Fibroblast of skin of left biceps (primary cell): ENCODE measurements at places on chromosomes 4 and X.

GRCh38 chrX:119455264-119455663 lies 13.0 kb upstream of the SLC25A5 start:
- DNase-seq, result no peak

DNA sequence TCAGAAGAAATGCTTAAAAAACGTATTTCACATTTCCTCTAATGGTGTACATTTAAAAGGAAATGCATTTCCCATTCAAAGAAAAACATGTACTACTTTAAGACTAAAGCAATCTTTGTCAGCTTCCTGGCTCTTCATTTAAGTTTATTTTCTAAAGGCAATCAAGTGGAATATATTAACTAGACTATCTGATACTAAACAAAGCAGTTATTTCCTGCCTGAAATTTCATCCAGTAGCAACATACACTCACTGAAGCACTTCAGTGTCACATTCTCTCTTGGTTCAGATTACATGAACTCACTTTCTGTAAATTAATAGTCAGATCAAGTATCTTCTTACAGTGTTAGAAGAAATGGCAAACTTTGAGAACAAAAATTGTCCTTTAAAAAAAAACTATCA lies 42.5 kb downstream of the LRBA start:
- no peak for DNase-seq

- DNase-seq, result no peak
These were observed 143.3 kb upstream of the GUCY1A1 start for GRCh38 chr4:155523358-155523757.

DNA sequence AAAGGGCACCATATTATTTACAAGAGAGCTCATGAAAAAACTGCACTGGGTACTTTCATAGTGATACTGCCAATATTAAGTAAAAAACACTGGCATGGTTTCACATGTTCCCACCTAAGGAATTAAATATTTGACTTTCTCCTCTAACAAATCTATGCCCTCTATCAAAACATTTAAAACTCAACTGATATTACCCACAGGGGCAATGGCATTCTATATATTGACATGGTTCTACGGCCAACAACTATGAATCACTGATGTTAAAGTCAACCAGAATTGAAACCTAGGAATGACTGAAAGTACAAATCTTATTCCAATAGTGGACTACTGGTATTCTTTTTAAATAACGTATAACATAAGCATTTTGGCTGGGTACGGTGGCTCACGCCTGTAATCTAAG lies 28.2 kb downstream of the PHKA2 start:
- DNase-seq, result no peak

GRCh38 chr4:140004549-140004895 lies 149.5 kb downstream of the MAML3 start:
- DNase-seq, result peak; percentile 10

DNA sequence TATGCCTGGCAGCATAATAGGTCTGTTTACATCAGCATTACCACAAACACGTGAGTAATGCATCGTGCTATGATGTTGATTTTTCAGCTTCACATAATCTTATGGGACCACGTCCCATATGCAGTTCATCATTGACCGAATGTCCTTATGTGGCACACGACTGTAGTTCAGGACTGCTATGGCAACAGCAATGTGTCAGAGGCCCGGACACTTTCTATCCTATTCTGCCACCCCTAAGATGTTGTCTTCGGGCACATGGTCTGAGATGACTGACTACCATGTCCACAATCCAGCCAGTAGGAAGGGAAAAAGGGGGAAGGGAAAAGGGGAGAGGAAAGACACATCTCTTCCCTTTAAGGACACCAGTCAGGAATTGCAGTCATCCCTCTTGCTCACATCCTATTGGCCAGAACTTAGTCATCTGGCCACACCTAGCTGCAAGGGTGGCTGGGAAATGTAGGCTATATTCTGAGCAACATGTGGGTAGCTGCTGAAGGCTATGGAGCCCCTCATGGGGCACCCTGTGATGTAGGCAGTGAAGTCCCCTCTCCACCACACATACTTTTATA lies 196.0 kb upstream of the RBPJ start:
- DNase-seq, result no peak

DNA sequence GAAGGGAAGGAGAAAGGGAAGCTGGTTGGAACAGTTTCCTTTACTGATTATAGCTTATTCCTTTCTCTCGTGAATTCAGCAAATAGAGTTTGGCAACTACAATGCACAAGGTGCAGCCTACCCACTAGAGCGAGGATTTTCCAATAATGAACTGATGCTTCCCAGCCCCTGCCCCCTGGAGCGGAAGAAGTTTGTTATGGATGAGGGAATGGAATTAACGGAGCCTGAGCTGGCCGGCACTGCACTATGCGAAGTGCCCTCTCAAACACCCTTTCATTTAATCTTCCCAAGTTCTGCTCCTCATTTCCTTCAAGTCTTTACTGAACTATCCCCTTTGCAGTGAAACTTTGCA lies 42.5 kb upstream of the CBR4 start:
- no peak for DNase-seq

DNA sequence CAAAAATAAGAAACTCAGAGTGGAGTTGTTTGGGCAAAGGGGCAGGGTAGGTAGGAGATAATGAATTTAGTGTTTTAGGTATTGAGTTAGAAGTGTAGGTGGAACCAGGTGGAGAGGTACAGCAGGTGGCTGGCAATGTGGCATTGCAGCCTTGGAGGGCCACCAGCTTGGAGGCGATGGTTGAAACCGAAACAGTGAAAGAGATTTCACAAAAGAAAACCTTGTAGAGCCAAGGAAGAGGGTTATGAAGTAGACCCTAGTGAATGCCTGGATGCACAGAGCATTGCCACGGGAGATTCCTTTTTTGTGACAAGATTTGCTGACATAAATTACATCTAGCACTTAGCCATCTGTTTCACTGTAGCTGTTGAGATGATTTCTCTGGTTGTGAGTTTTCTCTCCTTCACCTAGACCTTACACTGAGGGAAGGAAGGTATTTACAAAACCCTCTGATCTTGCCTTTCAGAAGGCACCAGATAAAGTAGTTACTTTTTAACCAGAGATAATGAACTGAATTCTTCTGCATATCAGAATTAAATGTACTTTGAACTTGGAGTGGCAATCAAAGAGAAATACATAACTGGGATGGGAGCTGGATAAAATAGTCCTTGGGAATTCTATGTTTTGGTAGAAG lies 104.1 kb upstream of the CASK start:
- DNase-seq, result no peak

DNA sequence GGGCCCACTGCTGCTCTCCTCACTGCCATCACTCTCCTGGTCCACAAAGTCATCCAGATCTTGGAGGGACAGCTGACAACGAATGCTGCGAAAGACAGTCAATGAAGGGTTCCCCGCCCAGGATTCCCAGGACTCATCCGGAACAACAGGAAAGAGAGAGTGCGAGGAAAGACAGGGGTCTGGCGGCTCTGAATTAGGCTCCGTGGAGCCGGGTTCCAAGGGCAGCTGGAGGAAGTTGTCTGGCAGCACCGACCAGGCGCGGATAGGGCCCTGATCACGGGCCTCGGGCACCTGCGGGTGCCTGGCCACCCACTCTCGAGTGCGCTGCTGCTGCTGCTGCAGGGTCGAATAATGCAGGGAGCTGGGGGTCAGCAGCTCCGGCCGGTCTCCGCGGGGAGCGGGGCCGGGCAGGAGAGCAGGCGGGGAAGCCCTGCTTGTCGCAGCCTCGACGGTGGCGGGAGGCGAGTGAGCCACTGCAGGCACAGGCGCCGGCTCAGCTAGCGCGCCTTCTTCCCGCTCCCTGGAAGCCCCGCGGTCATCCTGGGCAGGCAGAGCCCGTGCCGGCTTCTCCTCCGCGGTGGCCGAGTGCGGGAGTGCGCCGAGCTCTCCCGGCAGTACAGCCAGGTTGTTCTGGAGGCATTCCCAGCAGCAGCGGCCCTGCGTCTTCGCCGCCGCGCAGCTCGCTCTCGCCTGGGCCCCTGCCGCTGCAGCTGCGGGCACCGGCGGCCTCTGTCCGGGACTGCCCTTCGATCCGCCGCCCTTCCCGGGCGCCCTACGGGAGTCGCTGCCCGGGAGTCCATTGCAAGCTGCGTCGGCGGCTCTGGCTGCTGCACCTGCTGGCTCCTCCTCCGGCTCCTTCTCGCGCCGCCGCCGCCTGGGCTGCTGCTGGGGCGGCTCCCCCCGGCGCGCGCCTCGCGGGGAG lies 1.1 kb downstream of the SOWAHB start:
- no peak for DNase-seq

DNA sequence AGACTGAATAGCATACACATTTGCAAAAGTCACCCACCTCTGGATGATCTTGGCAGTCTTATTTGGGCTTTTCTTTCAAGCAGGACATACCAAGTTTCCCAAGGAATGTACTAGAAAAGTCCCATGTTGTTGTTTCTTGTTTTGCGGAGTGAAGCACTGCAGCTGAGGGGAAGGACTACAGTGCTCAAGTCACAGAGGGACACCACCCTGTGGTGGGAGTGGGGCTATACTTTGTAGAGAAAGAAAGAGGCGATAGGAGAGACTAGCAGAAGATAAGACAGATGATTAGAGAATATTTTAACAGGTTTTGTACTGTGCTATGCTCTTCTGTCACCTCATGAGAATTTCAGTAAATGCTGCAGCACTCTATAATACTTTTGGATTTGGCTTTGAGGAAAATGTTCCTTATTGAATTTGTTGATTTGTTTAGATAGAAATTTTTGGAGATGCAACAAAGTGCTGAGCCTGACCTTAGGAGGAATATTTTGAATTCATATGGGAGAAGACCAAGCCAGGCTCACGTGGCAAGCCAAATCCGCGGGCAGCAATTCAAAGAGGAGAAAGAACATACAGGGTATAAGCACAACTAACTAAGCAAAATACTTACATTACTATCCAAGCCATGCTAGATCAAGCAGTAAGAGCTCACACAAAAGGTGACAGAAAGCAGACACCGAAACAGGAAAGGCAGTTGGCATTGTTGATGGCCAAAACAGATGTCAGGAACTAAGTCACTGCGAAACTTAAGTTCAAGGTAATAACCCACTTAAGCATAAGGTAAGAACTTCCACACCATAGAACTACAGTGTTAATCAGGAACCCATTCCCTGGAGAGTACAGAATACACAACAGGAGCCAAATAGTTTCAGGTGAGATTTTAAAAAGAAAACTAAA lies 280.3 kb upstream of the INTU start:
- no peak for DNase-seq

DNA sequence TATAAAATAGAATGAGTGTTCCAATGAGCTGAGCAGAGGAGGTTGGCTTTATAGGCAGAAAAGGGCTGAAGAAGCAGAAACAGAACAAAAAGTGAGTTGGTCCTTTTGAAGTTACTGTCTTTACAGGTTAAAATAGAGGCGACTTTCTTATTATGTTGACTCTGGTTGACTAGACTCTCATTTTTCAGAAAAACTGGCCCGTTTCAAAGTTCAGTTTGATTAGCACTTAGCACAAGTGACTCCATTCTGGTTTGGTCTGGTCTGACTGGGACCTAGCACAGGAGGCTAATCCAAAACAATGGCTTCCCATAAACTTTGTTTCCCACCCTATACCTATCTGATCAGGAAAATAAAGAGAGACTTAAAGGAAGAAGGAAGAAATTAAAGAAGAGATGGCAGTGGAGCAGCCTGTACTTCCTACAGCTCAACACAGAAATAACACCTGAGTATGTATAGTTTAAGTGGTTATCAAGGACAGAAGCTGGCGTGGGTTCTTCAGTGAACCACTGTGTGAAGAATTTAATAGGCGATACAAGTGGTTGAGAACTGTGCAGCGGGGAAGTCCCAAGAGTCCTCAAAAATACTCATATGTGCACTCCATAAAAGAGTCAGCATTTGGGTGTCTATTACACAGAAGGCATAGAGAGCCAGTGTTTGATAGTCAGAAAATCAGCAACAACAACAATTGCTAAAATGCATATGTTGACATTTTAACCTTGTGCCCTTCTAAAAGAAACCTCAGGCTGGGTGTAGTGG lies 554.8 kb upstream of the HTR2C start:
- DNase-seq, result no peak

- no peak for DNase-seq
These were observed 89.9 kb upstream of the FAT1 start for GRCh38 chr4:186813377-186814068.

- no peak for DNase-seq
These were observed 46.0 kb upstream of the MGST2 start for GRCh38 chr4:139619644-139620043.

DNA sequence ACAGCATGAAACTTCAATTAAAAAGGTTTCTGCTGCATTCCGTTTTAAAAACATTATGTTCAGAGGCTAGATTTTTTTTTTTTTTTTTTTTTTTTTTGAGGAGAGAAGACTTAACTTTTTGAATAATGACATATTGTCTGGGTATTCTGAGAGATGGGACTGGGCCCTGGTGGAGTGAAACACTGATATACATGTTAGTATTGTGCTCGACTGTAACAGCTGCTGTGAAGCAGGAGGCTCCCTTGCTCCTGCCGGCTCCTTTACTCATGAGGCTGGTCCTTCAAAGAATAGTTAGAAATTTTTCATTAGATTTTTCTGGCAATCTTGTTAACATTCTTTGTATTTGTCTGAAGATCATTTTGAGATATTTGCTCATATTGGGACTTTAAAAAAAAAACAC lies 73.3 kb downstream of the TMEM131L start:
- no peak for DNase-seq

DNA sequence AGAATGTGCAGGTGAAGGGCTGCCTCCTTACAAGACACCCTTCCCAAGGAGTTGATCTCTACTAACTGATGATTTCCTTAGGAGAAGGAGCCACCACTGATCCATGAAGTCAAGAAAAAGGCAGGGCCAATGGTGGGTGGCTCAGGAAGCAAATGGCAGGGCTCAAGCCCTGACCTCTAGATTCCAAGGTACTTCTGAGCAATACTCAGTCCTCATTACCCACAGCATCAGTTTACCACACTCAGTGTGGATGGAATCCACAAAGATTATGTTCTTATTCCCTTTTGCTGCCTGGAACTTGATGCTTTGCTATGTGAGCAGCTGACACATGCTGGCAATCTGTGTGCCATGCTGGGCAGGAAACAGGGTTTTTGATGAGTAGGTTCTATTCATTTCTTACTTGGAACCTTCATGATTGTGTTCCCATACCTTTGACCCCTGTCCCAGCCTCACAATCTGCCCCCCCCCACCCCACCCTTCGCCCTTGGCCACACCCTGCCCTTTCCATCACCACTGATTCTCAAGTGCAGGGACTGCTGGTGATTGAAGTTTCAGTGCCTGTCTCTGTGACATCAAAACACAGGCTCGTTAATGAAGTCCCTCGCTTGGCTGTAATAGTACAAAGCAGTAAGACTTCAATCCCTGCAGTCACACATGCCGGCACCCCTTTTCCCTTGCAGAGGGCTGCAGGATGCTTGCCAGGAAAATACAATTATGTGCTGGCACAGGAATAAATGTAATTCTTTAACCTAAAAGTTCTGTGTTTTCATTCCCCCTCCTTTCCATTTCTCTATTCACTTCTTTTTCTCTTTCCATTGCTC lies 135.6 kb upstream of the GPC4 start:
- DNase-seq, result no peak

- DNase-seq, result no peak
These were observed 32.4 kb downstream of the MTHFD2L start for GRCh38 chr4:74190332-74190731.

- no peak for DNase-seq
These were observed 26.2 kb downstream of the TRMT10A start for GRCh38 chr4:99537674-99538073.

- no peak for DNase-seq
These were observed 2521.4 kb downstream of the ARAP2 start for GRCh38 chr4:33722800-33723516.
